ENCODE measurements at places on chromosomes 1 and 21.

- no peak for DNase-seq
Observed at GRCh38 chr1:116819081-116819480, 64.9 kb downstream of the CD2 start.

DNA sequence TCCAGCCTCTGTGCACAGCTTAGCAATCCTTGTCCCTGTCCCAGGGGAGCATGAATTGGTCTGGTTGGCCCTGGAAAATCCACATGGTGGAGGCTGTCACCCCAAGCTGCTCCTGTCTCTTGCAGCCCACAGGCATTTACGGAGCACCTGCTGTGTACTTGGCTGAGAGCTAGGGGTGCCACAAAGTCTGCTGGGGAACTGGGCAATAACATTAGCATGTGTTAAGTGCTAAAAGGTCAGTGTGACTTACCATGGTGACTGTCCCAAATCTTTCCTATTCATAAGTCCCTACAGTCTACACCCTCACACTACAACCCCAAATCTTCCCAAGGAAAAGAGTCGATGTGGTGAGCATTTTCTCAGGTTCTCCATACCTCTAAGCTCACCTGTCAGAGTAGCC is 53.6 kb upstream of the ARTN start:
- DNase-seq, result no peak

DNA sequence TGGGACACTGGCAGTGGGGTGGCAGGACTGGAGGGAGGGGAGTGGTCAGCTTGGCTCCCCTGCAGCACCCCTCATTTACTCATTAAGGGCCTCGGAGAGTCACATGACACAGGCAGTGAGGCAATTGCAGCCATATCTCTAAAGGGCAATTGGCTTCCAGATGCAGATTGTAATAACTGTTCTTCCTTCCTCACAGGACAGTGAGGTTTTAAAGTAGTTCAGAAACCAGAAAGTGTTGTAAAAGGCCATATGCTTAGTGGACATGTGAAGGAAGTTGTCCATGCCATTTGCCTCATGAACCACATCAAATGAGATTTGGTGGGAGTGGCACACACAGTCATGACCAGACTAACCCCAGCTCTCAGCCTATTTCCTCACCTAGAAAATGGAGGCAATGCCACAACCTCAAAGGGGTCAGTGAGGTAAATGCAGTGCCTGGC is 11.1 kb downstream of the MTX1 start:
- no peak for DNase-seq

- DNase-seq, result no peak
Observed at GRCh38 chr1:206445911-206446356, 24.3 kb upstream of the IKBKE start.

DNA sequence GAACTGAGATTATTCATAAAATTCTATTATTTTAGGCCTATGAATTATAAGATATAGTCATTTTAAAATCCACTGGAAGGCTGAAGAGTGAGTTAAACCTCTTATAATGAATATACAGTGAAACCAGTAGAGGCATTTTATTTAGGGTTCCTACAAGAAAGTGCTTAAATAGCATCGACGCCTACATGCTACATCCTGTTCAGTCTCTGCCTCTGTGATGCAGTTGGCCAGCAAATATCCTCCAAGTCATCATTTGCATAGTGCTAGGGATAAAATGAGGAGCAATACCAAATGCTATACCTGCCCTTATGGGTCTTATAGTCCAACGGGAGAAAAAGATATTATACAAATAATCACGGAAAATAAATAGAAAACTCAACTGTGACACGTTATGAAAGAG is 59.6 kb downstream of the EDEM3 start:
- no peak for DNase-seq

DNA sequence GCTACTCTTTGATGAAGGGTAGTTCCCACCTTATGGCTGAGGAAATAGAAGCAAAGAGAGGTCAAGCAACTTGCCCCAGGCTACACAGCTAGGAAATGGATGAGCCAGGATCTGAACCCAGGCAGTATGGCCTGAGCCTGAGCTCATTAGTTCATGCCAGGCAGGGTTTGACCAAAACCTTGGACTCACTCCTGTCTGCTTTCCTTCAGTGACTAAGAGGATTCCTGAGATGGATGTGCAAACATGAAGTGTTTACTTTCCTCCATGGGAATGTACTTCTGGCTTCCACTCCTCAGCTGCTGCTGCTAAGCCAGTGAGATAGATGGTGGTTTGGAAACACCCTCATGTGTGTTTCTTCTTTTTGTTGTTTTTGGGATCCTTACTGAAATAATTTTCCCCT is 35.1 kb upstream of the ERRFI1 start:
- no peak for DNase-seq

Measured in NCI-H1930 (cell line).